Stimulated activated CD4-positive, alpha-beta T cell treated with anti-CD3 and anti-CD28 coated beads, Interleukin-1b, Interleukin-23, amount 100 ng/mL, for 24 hours (primary cell): ENCODE measurements at places on chromosomes 7 and 10.

GRCh38 chr10:97915346-97916131 is 65.9 kb downstream of the GOLGA7B start:
- DNase-seq = no peak

GRCh38 chr7:64101126-64101942 is 56.1 kb downstream of the ZNF727 start:
- no peak for DNase-seq

DNA sequence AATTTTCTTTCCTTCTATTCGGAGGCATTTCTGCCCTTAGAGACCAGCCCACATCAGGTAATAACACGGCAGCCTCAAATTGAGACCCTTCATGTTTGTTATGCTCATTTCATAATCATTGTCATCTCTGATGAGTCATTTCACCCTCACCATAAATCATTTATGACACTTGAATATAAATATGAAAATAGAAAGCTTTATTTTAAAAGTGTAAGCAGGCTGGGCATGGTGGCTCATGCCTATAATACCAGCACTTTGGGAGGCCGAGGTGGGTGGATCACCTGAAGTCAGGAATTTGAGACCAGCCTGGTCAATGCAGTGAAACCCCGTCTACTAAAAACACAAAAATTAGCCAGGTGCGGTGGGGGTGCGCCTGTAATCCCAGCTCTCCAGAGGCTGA is 57.4 kb upstream of the EGFR start:
- DNase-seq = no peak

DNA sequence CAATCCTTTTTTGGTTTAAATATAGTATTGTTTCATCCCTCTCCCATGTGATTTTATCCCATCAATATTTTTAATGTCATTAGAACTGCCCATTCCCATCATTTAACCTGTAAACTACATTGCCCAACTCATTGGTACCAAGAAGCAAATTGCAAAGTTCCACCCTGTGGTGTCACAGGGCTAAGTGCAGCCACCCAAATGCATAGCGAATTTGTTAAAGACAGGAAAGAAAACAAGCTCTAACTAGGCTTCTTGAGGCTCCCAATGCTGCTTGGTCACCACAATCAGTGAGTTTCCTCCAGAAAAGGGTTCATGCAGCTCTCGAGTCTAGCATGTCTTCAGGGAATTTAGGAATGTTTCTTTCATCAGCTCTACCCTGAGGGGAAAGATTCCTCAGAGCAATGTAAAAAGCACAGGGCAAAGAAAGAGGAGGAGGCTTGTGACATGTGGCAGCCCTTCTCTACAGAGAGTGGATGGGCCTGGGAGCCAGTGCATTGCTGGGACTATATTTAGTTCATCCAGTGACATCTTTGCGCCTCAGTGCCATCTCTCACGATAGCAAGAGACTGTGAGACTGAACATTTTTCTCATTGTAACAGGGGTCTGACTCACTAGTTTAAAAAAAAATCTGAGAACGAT is 58.1 kb downstream of the CAV1 start:
- DNase-seq = no peak

GRCh38 chr7:93866886-93867285 is 23.7 kb downstream of the TFPI2 start:
- no peak for DNase-seq

GRCh38 chr7:101097561-101097960 is 12.3 kb downstream of the TRIM56 start:
- DNase-seq = no peak

DNA sequence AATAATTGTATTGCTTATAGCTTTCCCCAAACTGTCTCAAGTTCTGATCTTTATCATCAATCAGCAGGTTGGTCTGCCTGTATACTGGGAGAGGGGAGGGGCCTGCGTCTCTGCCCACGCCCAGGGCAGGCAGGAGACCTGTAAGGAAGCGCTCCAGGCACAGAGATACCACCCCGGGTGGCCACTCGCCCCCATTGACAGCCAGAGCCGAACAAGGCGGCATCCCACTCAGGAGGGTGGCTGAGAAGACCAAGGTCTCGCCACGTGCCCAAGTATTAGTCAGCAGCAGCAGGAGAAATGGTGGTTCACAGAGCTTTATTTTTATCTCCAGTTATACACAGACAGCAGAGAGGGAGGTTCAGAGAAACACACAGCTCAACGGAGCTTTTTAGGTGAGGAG is 7.2 kb downstream of the STK32C start:
- DNase-seq = no peak

DNA sequence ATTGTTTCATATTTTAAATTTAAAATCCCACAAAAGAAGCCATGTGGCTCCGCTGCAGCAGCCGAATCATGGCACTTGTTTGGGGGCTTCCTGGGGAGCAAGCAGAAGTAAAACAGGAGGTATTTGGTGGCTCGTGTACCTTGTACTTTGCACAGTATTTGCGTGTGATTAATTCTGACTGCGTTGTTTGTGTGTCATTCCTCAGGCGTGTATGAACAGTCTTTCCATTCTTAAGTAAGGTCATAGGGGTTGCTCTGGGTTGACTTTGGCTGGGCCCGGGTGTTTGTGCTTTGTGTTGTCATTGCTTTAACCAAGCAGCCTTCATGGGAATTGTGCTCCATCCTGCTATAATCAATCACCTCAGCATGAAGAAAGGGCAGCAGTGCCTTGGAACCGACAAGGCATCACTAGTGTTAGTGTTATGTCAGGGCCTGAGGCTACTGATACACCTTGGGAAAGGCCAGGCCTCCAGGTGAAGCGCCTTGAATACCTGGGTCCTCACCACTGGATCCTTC is 182.4 kb downstream of the ARHGAP21 start:
- no peak for DNase-seq

DNA sequence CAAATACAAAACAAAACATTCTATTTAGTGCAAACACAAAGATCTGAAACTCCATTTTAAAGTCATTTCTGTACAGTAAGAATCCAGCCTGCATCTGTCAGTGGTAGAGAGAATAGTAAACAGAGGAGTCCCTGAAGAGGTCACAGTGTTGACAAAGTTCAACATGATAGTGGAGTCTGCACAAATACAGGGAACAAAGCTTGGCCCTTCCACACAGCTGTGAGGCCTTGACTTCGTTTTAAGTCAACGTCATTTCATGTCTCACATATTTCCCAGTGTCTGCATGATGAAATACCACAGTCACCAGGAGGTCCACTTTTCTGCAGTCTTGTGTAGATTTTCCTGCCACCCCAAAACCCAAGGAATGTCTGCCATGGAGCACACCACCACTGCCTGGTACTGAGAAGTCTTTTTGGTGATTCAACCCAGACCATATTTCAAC is 33.0 kb downstream of the CYP26A1 start:
- DNase-seq = no peak

- DNase-seq = no peak
These were observed 135.1 kb downstream of the C10orf105 start for GRCh38 chr10:71584461-71584860.

GRCh38 chr7:20223356-20223755 is 6.2 kb upstream of the MACC1 start:
- no peak for DNase-seq

- DNase-seq = no peak
These were observed 269.9 kb upstream of the MKLN1 start for GRCh38 chr7:131057794-131058070.

DNA sequence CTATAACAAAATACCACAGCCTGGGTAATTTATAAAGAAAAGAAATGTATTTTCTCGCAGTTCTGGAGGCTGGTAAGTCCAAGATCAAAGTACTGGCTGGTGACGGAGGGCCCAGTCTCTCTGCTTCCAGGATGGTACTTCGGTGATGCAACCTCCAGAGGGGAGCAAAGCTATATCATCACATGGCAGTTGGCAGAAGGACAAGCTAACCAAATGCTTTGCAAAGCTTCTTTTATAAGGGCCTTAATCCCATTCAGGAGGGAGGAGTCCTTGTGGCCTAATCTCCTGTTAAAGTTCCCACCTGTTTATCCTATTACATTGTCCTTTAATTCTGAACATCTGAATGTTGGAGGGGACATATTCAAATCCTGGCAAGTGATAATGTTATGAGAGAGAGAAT is 134.1 kb upstream of the SP4 start:
- DNase-seq = no peak

DNA sequence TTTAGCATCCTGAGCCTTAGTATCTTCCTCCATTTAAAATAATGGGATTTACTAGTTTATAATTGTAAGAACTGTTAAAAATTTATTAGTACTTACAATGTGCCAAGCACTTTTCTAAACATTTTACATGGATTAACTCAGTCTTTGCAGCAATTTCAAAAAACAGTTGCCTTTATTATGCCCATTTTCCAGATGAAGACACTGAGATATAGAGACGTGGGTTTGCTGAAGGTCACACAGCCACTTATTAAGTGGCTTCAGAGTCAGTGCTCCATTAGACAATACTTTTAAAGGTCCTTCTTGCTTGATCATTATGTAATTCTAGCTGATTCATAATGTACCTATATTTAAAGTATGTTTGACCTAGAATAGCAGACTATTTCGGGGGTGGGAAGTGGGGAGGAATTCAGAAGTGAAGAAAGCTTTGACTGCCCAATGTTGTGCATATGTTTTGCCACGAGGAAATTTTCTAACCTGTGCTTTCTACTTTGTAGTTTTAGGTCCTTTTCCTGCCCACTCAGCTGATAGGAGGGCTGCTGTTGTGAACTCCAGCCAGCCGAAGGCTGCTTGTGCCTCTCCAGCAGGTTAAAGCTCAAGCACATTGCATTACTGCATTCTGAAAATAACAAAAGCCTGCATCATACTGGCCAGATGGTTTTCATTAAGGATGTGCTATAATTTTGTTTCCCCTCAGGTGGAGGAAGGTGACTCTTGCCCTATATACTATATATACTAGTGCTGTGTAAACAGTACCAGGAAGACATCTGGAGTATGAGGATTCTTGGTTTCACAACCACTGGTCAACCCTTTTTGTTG is 4.3 kb downstream of the PLEKHA8 start:
- DNase-seq = no peak

GRCh38 chr10:49257626-49258349 is 41.2 kb upstream of the C10orf71 start:
- DNase-seq = no peak

- no peak for DNase-seq
These were observed 189.2 kb downstream of the CAMK1D start for GRCh38 chr10:12538491-12538995.

DNA sequence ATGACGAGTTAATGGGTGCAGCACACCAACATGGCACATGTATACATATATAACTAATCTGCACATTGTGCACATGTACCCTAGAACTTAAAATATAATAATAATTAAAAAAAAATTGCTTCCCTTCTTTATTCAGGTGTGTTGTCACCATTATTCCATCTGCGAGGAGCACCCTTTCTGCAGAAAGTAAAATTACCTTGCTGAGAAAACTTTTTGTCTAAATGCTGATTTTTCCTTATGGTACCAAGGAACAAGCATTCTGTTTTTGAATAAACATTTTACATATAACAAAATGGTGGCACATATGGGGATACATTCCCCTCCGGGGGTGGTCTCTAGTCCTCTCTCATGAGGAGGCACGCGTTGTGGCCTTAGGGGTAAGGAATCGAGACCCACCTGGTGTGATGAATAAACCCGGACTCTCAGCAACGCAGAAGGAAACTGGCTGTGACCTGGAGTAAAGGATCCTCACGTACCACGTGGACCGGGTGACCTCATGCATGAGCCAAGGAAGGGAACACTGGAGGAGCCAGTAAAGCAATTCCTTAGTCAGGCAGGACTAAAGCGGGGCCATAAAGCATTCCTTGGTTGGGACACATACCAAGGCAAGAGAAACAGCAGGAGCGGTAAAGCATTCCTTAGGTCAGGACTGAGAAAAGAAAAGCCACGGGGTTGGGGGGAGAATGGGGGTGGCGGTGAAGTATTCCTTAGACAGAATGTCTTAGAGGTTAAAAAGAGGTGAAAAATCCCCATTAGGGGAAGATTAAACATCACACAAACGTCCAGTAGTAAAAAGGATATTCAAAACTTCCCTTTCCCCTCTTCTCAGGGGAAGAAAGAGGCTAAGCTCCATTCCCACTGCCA is 20.8 kb upstream of the OPTN start:
- DNase-seq = no peak

- DNase-seq = no peak
These were observed 178.7 kb upstream of the PRSS58 start for GRCh38 chr7:142436601-142437000.

DNA sequence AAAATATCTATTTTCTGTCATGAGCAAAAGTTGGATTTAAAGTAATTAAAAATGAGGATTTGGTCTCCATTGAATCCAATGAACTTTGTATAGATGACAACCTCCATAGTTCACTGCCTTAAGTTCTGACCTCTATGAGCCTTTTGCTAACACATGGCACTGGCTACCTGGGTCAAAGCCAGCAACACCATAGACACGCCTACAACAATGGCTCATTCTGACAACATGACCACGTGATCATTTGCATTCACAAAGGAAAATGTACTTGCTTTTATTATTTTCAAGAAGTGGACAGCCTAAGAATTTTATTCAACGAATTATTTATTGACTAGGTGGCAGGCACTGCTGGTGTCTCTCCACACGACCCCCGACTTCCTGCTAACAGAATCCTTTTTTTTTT is 90.6 kb downstream of the CARD11 start:
- DNase-seq = no peak

DNA sequence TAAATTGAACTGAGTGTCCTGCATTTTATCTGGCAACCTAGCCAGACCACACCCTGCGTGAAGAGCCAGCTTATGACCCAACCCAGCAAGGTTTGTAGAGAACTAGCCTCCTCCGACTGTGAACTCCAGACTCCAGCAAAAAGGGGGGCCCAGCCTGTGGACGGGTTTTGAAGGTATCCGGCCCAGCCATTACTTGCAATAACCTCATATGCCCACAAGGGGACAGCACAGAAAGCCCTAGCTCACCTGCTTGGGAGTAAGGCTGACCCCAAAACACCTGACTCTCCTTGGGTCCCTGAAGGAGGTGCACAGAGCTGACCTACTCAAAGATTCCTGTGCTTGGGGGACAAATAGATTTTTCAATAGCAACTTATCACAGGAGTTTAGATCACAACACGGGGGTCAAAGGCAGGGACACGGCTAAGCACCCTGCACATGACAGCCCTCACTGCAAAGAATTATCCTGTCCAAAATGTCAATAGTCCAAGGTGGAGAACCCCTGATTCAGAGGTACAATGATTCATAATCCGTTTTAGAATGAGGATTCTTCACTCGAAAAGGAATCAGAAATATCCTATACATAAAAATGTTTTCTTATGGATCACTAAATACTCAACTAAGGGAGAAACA is 4.6 kb downstream of the TRPV6 start:
- no peak for DNase-seq

- DNase-seq = no peak
These were observed 21.9 kb upstream of the KCNK18 start for GRCh38 chr10:117175215-117175900.

DNA sequence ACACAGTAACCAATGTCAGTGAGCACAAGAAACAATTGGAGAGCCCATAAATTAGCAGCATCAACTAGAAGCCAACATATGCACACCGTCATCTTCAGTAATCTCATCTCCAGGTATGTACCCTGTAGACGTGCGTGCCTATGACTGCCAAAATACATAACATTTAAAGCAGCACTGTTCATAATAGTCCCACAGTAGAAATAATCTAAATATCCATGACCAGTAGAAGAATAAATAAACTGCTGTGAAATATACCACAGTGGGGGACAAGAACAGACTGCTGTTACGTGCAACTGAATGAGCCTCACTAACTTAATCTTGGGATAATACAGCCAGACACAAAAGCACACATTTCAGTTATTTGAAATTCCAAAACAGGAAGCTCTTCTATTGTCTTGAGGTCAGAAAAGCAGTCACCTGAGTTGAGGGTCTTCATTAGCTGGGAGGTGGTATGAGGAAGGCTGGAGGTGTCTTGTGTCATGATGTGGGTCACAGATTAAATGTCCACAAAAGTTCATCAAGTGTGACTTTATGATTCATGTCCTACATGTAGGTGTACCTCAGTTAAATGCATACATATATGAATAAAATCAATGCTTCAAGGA is 454.2 kb upstream of the AKR1E2 start:
- no peak for DNase-seq

GRCh38 chr7:24440892-24441291 is 132.4 kb upstream of the PALS2 start:
- DNase-seq = no peak
